ENCODE measurements at places on chromosomes 7 and 10.

- DNase-seq, result no peak
Measured at GRCh38 chr10:97053276-97053675, 132.5 kb downstream of the SLIT1 start.

DNA sequence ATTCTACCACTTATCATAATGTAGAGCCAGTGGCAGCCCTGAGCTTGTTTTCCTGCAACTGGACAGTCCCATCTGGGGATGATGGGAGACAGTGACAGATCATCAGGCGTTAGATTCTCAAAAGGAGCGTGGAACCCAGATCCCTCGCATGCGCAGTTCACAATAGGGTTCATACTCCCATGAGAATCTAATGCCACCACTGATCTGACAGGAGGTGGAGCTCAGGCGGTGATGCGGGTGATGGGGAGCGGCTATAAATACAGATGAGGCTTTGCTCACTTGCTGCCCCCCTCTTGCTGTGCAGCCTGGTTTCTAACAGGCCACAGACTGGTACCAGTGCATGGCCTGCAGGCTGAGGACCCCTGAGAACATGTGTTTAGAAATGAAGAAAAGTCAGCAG is 260.1 kb downstream of the CAMK1D start:
- no peak for DNase-seq

GRCh38 chr10:99432047-99432446 is 1.6 kb upstream of the GOT1 start:
- DNase-seq, result no peak

DNA sequence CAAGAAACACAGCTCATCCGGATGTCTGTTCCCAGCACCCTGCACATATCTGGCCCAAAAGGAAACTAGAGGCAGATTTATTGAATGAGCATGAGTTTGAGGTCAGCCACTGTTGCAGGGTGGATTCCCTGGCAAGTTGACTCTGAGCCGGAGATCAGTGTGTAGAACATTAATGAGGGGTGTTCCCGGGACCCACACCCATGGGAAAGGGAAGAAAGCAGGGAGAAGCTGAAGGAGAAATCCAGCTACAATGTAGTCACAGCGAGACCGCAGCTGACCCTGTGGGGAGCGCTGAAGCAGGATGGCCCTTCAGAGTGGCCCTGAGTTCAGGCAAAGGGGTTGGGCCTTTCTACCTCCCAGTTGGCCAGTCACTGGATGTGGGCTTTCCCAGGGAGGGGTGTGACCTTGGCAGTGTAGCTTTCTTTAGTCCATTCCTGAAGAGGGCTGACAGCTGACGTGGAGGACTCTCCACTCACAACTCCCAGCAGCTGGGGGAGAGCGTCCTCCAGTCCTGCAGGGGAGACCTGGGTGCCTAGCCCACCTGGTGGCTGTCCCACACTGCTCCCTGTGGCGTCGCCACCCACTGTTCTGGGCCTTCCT is 324.2 kb upstream of the ZMIZ1 start:
- DNase-seq, result no peak

DNA sequence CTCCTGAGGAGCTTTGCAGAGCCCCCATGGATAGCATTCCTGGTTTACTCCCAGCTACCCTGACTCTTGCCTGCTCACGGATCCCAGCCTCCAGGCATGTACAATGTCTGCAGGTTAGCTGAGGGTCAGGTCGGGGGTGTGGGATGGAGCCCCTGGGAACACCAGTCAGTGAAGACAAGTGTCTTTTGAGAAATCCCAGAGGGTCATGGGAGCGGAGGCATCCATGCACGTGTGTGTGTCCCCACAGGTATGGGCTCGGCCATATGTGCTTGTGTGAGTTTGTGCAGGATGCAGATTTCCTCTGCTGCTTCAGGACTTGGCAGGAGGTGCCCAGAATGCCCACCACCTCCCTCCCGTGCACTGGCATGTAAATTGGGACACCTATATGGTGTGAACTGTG is 28.3 kb upstream of the EN2 start:
- DNase-seq, result no peak

GRCh38 chr10:43079856-43080255 is 3.0 kb downstream of the RET start:
- DNase-seq, result no peak

- no peak for DNase-seq
Measured at GRCh38 chr7:155864991-155865690, 52.9 kb upstream of the SHH start.

- DNase-seq, result no peak
Measured at GRCh38 chr7:96238976-96239766, 82.7 kb downstream of the SLC25A13 start.

- no peak for DNase-seq
Measured at GRCh38 chr7:132066761-132067171, 509.5 kb downstream of the PLXNA4 start.

- no peak for DNase-seq
Measured at GRCh38 chr7:34075523-34076370, 170.4 kb downstream of the BMPER start.
